ENCODE measurements at places on chromosomes 7 and 10.

GRCh38 chr10:75426880-75427279 is 4.5 kb upstream of the LRMDA start:
- DNase-seq: no peak

GRCh38 chr7:30364773-30365172 is 80.4 kb downstream of the ZNRF2 start:
- DNase-seq: no peak

GRCh38 chr7:45484094-45484493 is 90.1 kb upstream of the ADCY1 start:
- peak; percentile 79 for DNase-seq

- no peak for DNase-seq
Measured at GRCh38 chr7:2166625-2167280, 66.0 kb downstream of the MAD1L1 start.

DNA sequence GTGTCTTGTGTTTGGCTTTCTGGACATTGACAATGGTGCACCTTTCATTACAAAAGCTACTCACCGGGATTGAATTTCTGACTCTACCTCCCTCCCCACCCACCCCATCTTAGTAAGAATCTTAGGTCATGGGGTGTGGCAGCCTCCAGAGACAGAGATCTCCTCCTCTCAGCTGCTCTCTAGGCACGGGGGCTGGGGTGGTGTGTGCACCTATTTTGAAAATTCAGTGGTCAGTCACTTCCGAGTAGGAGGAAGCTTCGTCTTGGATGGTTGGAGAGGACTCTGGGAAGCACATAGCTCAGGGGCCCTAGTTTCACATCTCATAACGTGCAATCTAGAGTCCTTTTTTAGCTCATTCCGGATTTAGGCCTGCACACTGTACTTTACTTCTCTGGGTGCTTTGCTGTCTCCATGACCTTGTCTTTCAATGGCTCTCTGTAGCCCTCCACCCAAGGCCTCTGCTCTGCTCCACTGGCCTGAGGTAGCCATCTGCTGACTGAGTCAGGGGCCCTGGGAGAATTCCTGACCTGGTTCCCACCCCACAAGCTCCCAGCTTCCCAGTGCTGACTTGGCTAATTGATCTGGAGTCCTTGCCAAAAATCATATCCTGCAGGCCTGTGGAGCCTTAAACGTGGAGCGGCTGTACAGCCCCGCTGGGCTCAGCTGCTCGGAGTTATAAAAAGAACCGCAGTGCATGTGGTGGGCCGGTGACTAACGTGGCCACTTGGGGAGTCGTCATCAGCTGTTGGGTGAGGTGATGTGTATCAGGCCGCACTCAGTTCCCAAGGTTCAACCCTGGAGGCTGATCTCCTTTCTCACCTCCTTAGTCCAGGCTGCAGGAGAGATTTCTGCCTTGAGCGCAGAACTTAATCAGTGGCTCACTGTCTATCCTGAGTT is 19.3 kb upstream of the ADAMTS14 start:
- DNase-seq: peak; percentile 4
